ENCODE measurements at places on chromosomes 7 and 10.

GRCh38 chr7:14836571-14837189, 65.9 kb downstream of the DGKB start:
- H3K4me3 ChIP-seq, result no peak overlapping the region
- H3K27ac ChIP-seq, result no peak overlapping the region
- H3K4me1 ChIP-seq, result peaks cover 8% of the 10 kb centered on the region
- no peaks in the 10 kb centered on the region for H3K36me3 ChIP-seq

- H3K27ac ChIP-seq, result peak overlapping the region; percentile 93
- H3K27me3 ChIP-seq, result no peaks in the 10 kb centered on the region
- H3K36me3 ChIP-seq, result no peaks in the 10 kb centered on the region
- no peaks in the 10 kb centered on the region for H3K4me1 ChIP-seq
Measured at GRCh38 chr7:55019691-55020465, 1.1 kb downstream of the EGFR start.

DNA sequence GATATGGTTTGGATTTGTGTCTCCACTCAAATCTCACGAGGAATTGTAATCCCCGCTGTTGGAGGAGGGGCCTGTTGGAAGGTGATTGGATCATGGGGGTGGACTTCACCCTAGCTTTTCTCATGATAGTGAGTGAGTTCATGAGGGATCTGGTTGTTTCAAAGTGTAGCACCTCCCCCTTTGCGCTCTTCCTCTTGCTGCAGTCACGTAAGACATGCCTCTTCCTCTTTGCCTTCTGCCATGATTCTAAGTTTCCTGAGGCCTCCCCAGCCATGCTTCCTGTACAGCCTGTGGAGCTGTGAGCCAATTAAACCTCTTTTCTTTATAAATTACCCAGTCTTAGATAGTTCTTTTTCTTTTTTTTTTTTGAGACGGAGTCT, 17.1 kb downstream of the CDNF start:
- H3K36me3 ChIP-seq, result no peaks in the 10 kb centered on the region
- no peaks in the 10 kb centered on the region for H3K4me1 ChIP-seq
- H3K4me3 ChIP-seq, result no peak overlapping the region
- DNase-seq, result no peak
- H3K27me3 ChIP-seq, result no peaks in the 10 kb centered on the region

GRCh38 chr7:52504561-52504960, 530.9 kb upstream of the POM121L12 start:
- no peak overlapping the region for H3K27ac ChIP-seq
- no peak overlapping the region for H3K4me3 ChIP-seq
- H3K36me3 ChIP-seq, result no peaks in the 10 kb centered on the region
- no peaks in the 10 kb centered on the region for H3K27me3 ChIP-seq
- DNase-seq, result no peak
- H3K4me1 ChIP-seq, result no peaks in the 10 kb centered on the region

DNA sequence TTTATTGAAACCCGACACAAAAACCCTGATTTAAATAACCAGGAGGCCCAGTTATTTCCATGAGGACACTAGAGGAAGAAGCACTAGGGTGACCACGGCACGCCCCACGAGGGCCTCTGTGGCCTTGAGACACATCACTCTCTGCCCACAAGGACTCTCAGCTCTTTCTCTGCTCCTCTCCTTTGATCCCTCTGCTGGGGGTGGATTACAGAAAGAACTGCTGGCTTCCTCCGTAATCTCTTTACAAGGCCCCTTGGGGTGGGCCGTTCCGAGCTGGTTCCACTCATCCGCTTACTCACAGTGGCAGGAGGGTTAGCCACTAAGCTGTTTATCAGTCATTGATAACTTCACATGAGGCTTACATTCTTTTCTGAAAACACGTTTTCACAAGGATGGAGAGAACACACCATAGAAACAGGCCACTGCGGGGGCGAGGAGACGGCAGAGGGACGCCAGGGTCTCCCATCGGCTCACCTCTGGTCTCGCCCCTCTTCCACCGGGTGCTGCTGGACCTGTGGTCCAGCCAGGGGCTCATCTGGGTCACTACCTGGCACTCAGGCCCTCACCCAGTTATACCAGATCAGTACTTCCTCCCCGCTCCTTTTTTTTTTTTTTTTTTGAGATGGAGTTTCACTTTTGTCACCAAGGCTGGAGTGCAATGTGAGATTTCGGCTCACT, 17.6 kb upstream of the PFKFB3 start:
- no peak for DNase-seq
- H3K4me1 ChIP-seq, result no peaks in the 10 kb centered on the region
- H3K27ac ChIP-seq, result no peak overlapping the region
- H3K4me3 ChIP-seq, result no peak overlapping the region
- H3K27me3 ChIP-seq, result no peaks in the 10 kb centered on the region
- no peaks in the 10 kb centered on the region for H3K36me3 ChIP-seq

- H3K4me3 ChIP-seq, result no peak overlapping the region
- H3K36me3 ChIP-seq, result no peaks in the 10 kb centered on the region
- no peak overlapping the region for H3K27ac ChIP-seq
- no peaks in the 10 kb centered on the region for H3K27me3 ChIP-seq
Measured at GRCh38 chr7:7385421-7385820, 150.3 kb downstream of the COL28A1 start.

DNA sequence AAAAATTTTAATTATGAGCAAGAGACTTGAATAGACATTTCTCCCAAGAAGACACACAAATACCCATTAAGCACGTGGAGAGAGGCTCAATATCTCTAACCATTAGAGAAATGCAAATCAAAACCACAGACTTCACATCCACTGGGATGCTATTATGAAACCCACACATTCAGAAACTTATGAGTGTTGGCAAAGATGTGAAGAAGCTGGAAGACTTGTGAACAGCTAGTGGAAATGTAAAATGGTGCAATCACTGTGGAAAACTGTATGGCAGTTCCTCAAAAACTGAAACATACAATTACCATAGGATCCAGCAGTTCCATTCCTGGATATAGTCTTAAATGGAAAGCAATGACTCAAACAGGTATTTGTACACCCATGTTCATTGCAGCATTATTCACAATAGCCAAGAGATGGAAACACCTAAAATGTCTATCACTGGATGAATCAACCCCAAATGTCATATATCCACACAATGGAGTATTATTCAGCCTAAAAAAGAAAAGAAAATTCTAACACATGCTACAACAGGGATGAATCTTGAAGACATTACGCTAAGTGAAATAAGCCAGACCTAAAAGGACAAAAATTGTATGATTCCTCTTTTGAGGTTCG, 53.5 kb upstream of the FRMD4A start:
- H3K27me3 ChIP-seq, result no peaks in the 10 kb centered on the region
- H3K4me3 ChIP-seq, result no peak overlapping the region
- H3K4me1 ChIP-seq, result peaks cover 3% of the 10 kb centered on the region
- no peak for DNase-seq
- no peak overlapping the region for H3K27ac ChIP-seq

GRCh38 chr7:17130281-17131059, 168.0 kb upstream of the AHR start:
- no peak for DNase-seq
- no peaks in the 10 kb centered on the region for H3K4me1 ChIP-seq
- no peaks in the 10 kb centered on the region for H3K36me3 ChIP-seq

GRCh38 chr10:119479532-119479931, 63.0 kb downstream of the RGS10 start:
- no peak overlapping the region for H3K27ac ChIP-seq
- no peaks in the 10 kb centered on the region for H3K27me3 ChIP-seq

GRCh38 chr7:66099551-66100407, 14.9 kb upstream of the CRCP start:
- H3K4me1 ChIP-seq, result peaks cover 5% of the 10 kb centered on the region
- peak; percentile 92 for DNase-seq
- no peaks in the 10 kb centered on the region for H3K36me3 ChIP-seq
- peak overlapping the region; percentile 90 for H3K27ac ChIP-seq

DNA sequence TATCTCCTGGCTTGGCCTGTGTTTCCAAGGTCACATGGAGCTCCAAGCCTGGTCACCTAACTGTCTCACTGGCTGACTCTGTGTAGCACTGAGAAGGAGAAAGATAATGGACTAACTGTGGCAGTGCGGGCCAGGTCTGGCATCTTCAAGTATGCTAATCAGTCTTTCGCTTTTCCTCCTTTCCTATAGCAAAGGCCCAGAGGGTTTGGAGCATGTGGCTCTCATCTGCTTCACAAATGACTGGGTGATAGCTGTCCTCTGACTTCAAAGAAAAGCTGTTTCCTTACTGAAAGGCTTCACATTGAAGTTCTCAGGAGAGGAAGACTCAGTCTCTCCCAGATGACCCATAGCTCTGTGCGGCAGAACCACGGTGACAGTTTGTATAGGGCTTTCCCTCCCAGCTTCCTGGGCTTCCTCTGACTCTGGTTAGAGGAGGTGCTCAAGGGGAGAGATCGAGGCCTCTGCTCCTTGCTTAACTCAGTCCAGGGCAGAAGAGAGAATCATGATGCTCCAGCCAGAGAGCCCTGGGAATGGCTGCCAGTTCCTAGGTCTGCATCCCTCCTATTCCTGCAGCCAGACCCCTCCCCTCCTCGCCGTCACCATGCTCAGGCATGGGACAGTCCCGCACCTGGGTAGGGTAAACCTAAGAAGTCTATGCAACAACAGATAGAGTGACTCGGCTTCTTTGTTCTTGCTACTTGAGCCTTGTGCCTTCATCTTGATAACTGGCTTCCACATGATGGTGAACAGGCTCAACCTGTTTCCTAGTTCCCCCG, 72.3 kb downstream of the CCDC71L start:
- no peaks in the 10 kb centered on the region for H3K27me3 ChIP-seq
- DNase-seq, result no peak
- H3K4me1 ChIP-seq, result no peaks in the 10 kb centered on the region
- H3K27ac ChIP-seq, result no peak overlapping the region
- no peak overlapping the region for H3K4me3 ChIP-seq

GRCh38 chr7:134368851-134369544, 52.3 kb upstream of the SLC35B4 start:
- no peaks in the 10 kb centered on the region for H3K4me1 ChIP-seq
- H3K4me3 ChIP-seq, result no peak overlapping the region
- H3K36me3 ChIP-seq, result no peaks in the 10 kb centered on the region
- peak; percentile 37 for DNase-seq
- no peaks in the 10 kb centered on the region for H3K27me3 ChIP-seq

- no peak overlapping the region for H3K4me3 ChIP-seq
- no peak overlapping the region for H3K27ac ChIP-seq
- DNase-seq, result no peak
- no peaks in the 10 kb centered on the region for H3K4me1 ChIP-seq
- H3K36me3 ChIP-seq, result no peaks in the 10 kb centered on the region
- no peaks in the 10 kb centered on the region for H3K27me3 ChIP-seq
Measured at GRCh38 chr7:80635533-80635932, 2.9 kb upstream of the CD36 start.

- H3K4me1 ChIP-seq, result peaks cover 19% of the 10 kb centered on the region
- H3K36me3 ChIP-seq, result no peaks in the 10 kb centered on the region
- peak overlapping the region; percentile 32 for H3K27ac ChIP-seq
- H3K27me3 ChIP-seq, result no peaks in the 10 kb centered on the region
- H3K4me3 ChIP-seq, result no peak overlapping the region
- DNase-seq, result no peak
Measured at GRCh38 chr10:36344240-36345174, 702.4 kb upstream of the FZD8 start.

GRCh38 chr7:133255486-133255885, 2.6 kb downstream of the EXOC4 start:
- no peak overlapping the region for H3K27ac ChIP-seq
- no peak overlapping the region for H3K4me3 ChIP-seq
- H3K36me3 ChIP-seq, result no peaks in the 10 kb centered on the region
- peaks cover 22% of the 10 kb centered on the region for H3K4me1 ChIP-seq
- DNase-seq, result no peak

- no peak overlapping the region for H3K4me3 ChIP-seq
- no peaks in the 10 kb centered on the region for H3K27me3 ChIP-seq
- H3K27ac ChIP-seq, result no peak overlapping the region
- no peak for DNase-seq
Measured at GRCh38 chr10:117994771-117995170, 52.0 kb downstream of the RAB11FIP2 start.

DNA sequence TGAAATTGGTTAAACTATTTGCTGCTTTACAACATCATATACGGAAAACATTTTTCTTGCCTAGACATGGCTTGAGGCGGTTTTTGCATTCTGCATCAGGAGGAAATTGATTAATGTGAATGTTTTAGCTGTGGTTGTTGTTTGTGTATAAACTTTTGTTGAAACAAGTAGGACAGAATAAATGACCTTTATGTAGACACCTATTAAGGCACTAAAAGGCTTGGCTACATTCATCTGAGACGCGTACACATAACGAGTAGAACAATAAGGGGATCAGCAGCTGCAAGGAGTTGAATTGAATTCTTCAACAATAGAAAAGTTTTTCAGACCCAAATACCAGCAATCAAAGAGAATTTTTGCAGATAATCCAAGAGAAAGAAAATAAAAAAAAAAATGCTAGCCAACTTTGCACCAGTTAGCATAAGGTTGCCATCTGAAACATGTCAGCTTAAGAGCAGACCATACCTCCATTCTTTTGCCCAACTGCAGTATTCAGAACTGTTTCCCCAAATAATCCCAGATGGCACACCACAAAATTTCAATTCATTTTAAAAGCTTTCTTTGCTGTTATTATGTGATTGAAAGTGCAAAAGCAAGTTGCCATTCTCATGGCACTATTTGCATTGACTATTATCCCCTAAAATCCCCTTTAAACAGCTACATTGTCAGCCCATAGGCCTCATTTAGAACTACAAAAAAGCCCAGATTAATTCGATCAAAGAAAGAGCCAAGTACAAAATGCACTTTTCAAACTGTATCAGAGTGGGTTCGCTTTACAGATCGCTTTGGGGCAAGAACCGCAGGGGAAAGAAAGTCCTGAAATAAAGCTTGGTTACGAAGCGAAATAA, 49.6 kb downstream of the GCC1 start:
- H3K36me3 ChIP-seq, result no peaks in the 10 kb centered on the region
- H3K27ac ChIP-seq, result no peak overlapping the region
- H3K4me3 ChIP-seq, result no peak overlapping the region
- no peaks in the 10 kb centered on the region for H3K27me3 ChIP-seq

GRCh38 chr7:50265968-50266634, 38.4 kb upstream of the IKZF1 start:
- no peak overlapping the region for H3K27ac ChIP-seq
- no peaks in the 10 kb centered on the region for H3K36me3 ChIP-seq
- H3K27me3 ChIP-seq, result no peaks in the 10 kb centered on the region
- no peaks in the 10 kb centered on the region for H3K4me1 ChIP-seq
- DNase-seq, result no peak

- DNase-seq, result no peak
- peaks cover 19% of the 10 kb centered on the region for H3K36me3 ChIP-seq
- H3K27ac ChIP-seq, result no peak overlapping the region
Measured at GRCh38 chr7:158655931-158656441, 48.6 kb downstream of the NCAPG2 start.

GRCh38 chr7:132446260-132446659, 130.0 kb downstream of the PLXNA4 start:
- no peaks in the 10 kb centered on the region for H3K36me3 ChIP-seq
- no peak for DNase-seq
- H3K4me1 ChIP-seq, result no peaks in the 10 kb centered on the region
- H3K4me3 ChIP-seq, result no peak overlapping the region
- H3K27me3 ChIP-seq, result no peaks in the 10 kb centered on the region
- H3K27ac ChIP-seq, result no peak overlapping the region

DNA sequence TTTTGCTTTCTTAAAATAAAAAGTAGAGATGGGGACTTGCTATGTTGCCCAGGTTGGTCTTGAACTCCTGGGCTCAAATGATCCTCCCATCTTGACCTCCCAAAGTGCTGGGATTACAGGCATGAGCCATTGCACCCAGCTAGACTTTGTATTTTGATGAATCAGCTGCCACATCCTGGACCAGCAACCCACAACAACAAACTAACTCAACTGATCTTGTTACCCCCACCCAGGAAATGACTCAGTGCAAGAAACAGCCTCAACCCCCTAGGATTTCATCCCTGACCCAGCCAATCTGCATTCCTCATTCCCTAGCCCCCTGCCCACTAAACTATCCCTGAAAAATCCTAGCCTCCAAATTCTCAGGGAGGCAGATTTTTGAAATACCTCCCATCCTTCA, 123.8 kb downstream of the IPMK start:
- H3K4me3 ChIP-seq, result no peak overlapping the region
- no peak overlapping the region for H3K27ac ChIP-seq
- no peaks in the 10 kb centered on the region for H3K4me1 ChIP-seq
- H3K27me3 ChIP-seq, result no peaks in the 10 kb centered on the region
- no peaks in the 10 kb centered on the region for H3K36me3 ChIP-seq
- no peak for DNase-seq

Data from tibial artery (tissue), 4 donors.